ENCODE measurements at places on chromosomes 7 and 10.

- DNase-seq, result peak; percentile 18
Observed at GRCh38 chr7:70694434-70694970, 437.4 kb upstream of the GALNT17 start.

GRCh38 chr10:120394446-120394845 is 62.6 kb upstream of the PLPP4 start:
- no peak for DNase-seq

- DNase-seq, result no peak
Observed at GRCh38 chr10:12927896-12928295, 73.6 kb downstream of the CCDC3 start.

DNA sequence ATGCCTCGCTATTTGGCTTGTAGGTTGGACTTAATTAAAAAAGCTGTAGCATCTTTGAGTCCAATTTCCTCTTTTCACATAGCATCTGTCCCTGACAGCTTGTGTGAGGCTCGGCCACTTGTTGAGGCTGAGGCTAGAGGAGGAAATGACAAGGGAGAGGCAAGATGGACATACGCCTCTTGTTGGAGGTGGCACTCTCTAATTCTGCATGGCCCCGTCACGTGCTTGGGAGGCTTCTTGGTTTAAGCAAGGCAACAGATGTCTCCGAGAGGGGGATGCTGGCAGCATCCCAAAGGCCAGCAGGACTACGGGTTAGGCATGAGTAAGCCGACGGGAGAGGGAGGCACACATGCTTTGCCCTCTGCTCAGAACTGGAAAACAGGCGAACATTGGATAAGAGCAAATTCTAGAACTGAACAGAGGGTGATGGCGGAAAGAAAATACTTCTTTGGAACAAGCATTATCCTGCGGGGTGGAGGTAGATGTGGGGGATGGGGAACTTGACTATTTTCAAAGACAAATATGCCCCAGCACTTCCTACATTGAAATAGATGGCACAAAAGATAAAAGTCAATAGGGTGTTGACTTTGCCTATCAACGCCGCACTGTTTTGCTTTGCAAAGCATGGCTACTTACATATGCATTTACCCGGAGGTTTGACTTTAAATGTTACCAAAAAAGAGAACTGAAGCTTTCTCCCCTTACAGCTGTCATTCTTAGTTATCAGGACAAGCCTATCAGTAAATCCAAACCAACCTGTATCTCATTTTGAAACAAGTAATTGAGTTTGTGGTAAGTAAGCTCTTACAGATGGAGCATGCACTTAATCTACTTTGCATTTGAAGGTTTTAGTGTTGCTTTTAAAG is 94.8 kb downstream of the CHN2 start:
- DNase-seq, result peak; percentile 34

DNA sequence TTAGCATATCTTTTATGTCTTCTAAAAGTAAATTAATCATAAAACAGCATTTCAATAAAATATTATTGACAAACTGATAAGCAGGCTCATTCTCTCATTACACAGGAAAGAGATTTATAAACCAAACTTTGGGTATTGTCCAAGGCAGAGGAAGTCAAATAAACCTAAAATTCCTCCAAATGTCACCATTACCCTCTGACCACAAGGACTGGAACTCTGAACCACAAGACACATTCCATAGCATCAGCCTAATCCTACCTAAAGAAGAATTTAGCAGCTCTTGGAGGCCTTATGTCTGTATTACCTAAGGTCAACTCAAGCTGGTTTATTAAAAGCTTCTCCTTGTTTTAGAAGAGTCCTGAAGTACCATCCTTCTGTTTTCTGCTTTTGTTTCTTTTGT is 82.4 kb upstream of the SLC13A1 start:
- DNase-seq, result no peak

DNA sequence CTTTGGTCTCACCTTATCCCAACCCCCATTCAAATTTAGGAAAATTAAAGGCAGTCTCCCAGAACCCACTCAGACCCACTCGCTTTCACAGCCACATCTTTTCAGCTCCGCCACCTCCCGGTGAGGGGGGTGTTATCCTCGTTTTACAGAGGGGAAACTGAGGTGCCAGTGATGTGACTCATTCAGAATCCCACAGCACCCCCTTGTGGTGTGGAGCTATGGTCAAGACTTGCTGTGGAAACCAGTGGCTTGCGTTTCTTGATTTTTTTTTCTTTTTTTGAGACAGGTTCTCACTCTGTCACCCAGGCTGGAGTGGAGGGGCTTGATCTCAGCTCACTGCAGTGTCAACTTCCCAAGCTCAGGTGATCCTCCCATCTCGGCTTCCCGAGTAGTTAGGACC is 27.6 kb downstream of the SLC35G1 start:
- DNase-seq, result peak; percentile 39

DNA sequence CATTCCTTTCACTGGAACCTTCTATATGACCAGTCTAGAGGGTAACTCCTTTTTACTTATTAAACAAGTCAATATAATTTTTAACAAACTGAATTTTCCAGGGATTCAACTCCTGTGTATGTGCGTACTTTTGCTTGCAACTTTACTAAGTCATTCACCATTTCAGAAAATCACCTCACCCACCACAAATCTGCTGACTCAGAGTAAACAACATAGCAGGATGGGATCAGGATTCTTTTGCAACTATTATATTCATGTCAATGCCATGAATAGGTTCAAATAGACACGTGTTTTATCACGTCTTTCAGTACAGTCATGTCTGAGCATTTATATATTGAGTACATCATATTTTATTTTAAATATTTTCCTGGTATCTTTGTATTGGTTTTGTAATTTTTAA is 14.5 kb downstream of the CTTNBP2 start:
- DNase-seq, result no peak

DNA sequence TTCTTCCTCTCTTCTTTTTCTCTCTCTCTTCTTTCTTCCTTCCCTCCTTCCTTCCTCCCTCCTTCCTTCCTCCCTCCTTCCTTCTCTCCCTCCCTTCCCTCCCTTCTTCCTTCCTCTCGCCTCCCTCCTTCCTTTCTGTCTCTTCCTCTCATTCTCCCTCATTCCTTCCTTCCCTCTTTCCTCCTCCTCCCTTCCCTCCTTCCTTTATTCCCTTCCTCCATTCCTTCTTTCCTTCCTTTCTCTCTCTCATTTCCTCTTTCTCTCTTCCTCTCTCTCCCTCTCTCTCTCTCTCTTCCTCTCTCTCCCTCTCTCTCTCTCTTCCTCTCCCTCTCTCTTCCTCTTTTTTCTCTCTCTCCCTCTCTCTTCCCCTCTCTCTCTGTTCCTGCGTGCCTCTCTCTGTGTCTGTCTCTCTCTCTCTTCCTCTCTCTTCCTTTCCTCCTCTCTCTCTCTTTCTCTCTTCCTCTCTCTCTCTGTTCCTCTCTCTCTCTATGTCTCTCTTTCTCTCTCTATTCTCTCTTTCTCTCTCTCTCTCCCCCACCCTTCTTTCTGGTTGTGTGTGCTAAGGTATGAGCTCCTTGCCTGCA is 80.1 kb upstream of the PFKP start:
- DNase-seq, result no peak

DNA sequence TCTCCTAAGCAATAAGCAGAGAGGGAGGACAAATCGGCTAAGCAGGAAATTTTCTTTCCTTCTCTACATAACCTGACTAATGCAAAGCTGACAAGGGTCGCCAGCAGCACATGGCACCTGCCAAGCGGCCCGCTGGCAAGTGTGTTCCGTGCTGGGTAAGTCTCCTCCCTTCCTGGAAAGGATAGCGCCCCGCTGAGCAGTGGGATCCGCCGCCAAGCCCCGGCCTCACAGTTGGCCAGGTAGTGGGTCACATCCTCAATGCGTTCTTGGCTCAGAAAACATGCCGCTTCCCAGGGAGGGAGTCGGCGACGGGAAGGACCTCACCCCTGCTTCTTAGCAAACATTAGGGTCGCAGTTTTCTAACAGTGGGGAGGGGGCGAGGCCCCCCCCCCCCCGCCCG is 488.9 kb upstream of the NUPR2 start:
- no peak for DNase-seq

DNA sequence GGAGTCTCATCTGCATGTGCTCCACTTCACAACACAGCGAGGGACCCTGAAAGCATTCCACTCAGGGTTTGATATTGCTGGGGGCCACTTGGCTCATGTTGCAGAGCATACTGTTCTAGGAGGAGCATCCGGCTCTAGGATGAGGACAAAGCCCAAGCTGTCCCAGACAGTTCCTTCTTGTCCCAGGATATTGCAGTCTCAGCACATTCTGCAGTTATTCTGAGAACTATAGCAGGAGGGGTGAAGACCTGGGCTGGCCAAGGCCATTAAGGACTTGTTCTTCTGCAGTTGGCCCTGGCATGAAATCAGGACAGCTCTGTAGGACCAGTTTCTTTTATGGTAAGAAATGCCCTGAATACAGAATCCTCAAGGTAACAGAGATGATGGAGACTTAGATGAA is 48.9 kb upstream of the C10orf120 start:
- no peak for DNase-seq

DNA sequence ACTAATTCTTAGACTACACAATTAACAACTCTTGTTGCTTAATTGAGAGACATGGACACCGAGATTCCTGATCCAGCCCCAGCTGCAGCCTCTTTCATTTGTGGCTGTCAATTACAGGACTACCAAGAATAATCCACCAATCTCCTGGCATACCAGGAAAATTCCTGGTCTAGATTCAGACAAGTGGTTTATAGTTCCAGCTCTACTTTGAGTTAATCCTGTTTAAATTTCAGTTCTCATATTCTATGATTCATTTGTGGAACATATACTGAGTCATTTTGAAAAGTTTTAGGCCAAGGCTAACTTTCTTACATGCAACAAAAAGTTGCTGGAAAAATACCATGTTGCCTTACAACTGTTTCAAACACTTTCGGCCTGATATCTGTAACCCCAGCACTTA is 253.5 kb downstream of the MAGI2 start:
- no peak for DNase-seq

GRCh38 chr10:127881262-127881661 is 11.5 kb downstream of the CLRN3 start:
- no peak for DNase-seq

DNA sequence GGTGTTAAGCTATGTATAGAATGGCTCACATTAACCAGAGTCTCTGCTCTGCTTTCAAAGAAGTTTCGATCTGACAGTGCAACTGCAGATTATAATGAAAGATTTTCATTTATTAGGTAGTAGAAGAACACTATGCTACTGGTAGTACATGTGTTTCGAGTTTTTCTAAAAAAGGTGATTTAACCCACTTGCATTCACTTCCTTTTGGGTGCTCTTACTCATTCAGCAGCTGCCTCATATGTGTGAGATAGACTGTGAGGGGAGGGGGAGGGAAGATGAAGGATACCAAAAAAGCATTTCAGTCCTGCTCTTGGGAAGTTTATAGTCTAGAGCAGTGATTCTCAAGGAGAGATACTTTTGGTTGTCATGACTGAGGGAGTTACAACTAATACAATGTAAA is 20.4 kb downstream of the PLEKHA8 start:
- DNase-seq, result no peak

GRCh38 chr10:56537984-56538383 is 176.9 kb upstream of the ZWINT start:
- no peak for DNase-seq

GRCh38 chr10:1398626-1399410 is 338.5 kb downstream of the ADARB2 start:
- no peak for DNase-seq

- DNase-seq, result no peak
Observed at GRCh38 chr10:120505866-120506265, 48.8 kb downstream of the PLPP4 start.

DNA sequence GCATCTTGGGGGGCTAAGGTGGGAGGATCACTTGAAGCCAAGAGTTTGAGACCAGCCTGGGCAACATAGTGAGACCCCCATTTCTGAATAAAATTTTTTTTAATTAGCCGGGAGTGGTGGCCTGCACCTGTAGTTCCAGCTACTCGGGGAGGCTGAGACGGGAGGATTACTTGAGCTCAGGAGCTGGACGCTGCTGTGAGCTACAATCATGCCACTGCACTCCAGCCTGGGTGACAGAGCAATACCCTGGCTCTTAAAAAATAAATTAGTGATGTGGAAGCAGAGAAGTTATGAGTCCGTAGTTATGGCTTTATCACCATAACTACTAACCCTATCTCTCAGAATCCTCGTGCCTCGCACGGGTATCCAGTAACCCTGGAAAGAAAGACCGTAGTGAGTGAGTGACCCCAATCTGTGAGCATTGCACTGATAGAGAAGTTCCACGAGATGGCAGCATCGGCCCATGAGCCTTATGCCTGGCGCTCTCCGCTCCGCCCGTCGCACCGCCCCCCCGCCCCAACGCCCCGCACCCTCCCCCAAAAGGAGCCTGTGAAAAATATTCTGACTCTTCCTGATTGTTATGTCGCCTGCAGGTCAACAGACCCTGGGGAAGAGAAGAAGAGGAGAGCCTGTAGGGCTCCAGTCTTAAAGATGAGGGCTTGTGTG is 4.9 kb upstream of the SLC29A3 start:
- DNase-seq, result peak; percentile 63

- no peak for DNase-seq
Observed at GRCh38 chr10:47413531-47414226, 29.6 kb upstream of the ZNF488 start.

DNA sequence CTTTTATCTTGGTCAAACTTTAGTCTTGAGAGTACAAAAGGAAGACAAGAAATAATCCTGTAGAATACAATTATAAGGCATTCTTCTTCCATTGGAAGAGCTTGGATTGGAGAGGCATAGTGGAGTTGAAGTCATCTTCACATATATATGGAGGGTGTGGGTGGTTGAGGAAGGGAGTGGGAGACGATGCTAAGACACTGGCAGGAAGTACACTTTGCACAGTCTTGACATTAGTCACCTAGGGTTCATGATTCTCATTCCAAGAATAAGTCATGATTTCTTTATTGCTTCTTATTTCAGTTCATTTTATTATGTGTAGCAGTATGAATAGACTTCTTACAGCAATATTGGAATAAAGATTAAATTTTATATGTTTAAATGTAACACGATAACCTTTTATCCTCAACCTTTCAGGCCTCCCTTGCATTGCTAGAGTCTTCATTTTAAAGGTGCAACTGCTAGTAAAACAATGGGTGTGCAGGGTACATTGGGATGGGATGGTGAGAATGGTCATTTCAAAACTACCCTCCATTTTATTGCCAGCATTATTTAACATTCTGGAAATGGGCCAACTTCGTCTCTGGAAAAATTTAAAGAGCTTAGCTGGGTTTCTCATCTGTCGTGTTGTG is 12.3 kb upstream of the SLC26A3 start:
- peak; percentile 79 for DNase-seq

GRCh38 chr7:105245398-105246114 is 143.2 kb downstream of the SRPK2 start:
- no peak for DNase-seq

DNA sequence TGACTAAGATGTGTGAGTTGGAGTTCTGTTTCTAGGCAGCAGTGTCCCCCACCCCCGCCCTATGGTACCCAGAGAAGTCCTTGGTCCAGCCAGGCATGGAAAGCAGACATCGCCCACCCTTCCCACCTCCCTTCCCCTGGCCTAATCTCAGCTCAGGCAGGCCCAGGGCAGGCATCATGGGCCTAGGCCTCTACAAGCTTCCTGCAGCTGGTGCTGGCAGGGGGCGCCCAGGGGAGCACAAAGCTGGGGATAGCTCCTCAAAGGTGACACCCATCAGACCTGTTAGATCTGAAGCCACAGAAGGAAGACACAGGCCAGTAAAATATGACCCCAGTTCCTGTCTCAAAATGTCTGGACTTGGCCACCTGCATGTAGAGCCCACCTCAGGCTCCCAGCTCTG is 18.9 kb upstream of the UNC5B start:
- no peak for DNase-seq

- DNase-seq, result no peak
Observed at GRCh38 chr10:116888380-116889055, 39.2 kb downstream of the ENO4 start.

All from activated CD4-positive, alpha-beta T cell treated with anti-CD3 and anti-CD28 coated beads, Interleukin-2, Interleukin-6, amounts not matched to agents 100 ng/mL and 50 ng/mL, durations not matched to agents 16 hours and 8 hours (primary cell).